ENCODE measurements at places on chromosomes 13 and 19.
A peak's percentile ranks its signal among the peaks of the same experiment; 100 is the strongest.

- DNase-seq = no peak
These were observed 15.4 kb upstream of the CCNP start for GRCh38 chr19:40241809-40242384.

- peak; percentile 18 for DNase-seq
These were observed 3.5 kb downstream of the LGALS7B start for GRCh38 chr19:38792250-38793111.

GRCh38 chr13:33494596-33495204 lies 209.1 kb upstream of the STARD13 start:
- DNase-seq = no peak

DNA sequence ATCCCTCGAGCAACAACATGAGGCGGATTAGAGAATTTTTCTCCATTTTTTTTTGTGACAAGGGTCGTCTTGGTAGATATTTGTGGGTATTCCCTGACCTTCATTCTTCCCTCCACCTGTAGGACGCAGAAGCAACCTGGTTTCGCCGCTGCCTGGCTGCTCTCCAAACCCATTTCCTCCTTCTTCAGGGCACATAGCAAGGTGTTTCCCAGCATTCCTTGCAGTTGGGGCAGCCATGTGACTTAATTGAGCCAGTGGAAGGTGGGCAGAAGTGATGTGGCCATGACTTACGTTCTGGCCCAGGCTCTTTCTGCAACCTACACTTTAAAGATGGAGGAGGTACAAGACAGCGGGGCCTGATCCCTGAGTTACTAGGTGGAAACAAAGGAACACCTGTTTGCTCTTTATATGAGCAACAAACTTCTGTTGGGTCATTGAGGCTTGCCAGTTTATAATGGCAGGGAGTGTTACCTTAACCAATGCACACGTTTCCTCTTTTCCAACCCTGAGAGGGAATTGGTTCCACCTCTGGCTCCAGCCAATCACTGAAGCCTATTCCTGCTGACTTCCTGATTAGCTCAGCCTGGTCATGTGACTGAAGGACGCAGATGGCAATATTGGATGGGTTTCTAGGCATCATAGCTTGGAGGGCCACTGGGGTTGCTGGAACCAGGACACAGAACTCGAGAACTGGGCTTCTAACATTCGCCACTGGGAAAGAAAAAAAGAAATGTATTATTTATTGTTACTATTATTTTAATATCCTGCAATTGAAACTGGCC lies 30.8 kb upstream of the ZNRF4 start:
- no peak for DNase-seq

DNA sequence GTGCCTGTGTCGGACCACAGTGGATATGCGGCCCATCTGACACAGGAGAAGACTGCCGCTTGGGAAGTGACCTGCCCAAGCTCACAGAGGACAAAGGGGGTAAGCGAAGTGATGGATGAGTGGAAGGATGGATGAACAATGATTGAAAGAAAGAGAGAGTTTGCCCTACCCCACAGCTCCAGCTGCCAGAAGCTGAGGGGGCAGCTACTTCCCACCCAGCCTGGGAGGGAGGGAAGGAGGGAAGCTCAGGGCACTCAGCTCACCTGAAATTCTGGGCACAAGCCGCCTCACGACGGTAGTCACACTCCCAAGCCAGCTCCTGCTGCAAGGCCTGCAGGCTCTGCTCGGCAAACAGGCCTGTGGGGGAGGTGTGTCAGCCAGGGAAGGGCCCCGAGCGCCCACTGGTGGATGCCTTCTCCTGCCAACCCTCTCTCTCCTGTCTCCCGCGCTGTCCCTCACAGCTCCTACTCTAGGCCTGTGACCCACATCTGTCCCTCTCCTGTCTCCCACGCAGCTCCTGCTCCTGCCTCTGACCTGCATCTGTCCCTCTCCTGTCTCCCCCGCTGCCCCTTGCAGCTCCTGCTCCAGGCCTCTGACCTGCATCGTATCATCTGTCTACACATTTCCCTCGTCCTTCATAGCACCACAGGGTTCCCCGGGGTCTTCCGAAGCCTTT lies 12.0 kb upstream of the NUMBL start:
- DNase-seq = no peak

DNA sequence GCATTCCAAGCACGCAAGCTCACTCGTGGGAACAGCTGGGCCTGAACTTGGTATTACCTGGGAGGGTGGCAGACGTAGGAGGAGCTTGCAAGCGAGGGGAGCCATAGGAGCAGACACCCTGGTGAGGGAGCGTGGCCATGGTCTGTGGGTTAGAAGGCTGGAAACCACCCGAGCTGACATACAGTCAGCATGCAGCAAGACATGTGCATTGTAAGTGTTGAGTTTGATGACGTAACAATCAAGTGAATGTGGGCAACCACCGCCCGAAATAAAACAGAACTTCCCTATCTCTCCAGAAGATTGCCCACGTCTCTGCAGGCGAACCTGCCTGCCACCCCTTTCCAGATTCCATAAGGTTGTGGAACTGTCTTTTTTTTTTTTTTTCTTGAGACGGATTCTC lies 26.8 kb downstream of the UBXN6 start:
- DNase-seq = no peak

DNA sequence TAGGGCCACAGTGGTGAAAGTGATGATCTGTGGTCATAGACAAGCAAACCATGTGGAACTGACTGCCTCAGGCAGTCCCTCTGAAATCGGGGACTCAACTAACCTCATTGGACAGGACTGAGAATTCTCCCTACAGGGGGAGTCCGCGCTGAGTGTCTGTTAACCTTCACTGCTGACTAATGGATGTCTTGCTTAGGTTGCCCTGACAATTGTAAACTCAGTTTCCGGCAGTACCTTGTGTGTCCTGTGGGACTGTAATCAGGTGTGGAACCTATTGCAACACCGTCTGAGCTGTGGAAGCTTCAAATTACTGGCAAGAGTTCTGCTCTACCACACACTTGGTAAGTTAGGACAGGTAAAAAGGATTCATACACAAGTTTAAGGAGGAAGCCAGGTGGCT lies 21.8 kb downstream of the ZNF77 start:
- no peak for DNase-seq

- DNase-seq = no peak
These were observed 10.0 kb upstream of the TLE2 start for GRCh38 chr19:3039125-3039524.

- DNase-seq = no peak
These were observed 304.9 kb downstream of the PCDH20 start for GRCh38 chr13:61110732-61111131.

DNA sequence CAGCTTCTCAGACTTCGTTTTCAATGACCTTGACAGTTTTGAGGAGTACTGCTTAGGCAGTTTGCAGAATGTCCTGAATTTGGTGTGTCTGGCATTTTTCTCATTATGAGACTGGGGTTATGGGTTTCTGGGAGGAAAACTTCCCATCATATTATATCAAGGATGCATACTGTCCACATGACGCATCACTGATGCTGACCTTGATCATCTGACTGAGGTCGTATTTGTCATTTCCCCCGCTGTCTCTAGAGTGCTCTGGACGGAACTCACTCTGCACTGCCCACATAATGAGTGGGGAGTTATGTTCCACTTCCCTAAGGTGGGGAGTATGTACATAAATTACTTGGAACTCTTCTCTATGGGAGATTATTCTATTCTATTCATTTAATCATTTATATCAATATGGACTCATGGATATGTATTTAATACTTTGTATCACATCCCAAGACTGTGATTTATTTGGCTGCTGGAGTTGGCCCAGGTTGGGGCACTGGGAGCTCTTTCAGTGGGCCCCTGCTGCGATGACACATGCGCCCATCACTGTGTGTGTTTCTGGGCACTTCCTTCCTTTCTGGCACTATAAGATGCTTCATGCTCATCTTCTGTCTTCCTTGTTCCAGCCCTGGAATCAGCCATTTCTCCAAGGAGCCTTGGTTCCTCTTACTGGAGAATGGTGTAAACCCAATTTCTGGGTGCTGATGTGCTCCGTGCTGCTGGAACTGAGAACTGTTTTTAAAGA lies 138.6 kb downstream of the MIPEP start:
- peak; percentile 39 for DNase-seq

- no peak for DNase-seq
These were observed 433.8 kb upstream of the ZNF507 start for GRCh38 chr19:31911577-31911976.

DNA sequence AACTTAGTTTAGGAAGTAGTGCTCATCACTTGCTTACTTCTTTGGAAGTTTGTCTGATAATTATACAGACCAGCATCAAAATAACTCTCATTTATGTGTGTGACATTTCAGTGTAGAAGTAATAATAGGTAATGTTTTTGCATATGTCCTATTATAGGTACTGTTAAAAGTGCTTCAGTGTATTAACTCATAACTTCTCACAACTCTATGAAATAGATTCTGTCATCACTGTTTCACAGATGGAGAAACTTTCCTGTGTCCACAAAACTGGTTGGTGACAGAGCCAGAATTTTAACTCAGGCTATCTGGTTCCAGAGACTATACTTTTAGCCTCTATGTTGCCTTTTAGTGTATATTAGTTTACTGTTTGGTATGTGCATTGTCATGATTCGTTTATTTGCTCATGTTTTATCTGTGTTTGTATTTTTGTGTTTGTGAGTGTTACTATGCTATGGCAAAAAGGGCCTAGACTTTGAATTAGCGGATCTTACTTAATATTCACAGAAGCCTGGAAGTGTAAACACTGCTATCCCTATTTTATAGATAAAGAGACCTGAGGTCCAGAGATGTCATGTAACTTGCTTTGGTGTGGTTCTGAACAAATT lies 12.7 kb downstream of the LPAR6 start:
- no peak for DNase-seq

DNA sequence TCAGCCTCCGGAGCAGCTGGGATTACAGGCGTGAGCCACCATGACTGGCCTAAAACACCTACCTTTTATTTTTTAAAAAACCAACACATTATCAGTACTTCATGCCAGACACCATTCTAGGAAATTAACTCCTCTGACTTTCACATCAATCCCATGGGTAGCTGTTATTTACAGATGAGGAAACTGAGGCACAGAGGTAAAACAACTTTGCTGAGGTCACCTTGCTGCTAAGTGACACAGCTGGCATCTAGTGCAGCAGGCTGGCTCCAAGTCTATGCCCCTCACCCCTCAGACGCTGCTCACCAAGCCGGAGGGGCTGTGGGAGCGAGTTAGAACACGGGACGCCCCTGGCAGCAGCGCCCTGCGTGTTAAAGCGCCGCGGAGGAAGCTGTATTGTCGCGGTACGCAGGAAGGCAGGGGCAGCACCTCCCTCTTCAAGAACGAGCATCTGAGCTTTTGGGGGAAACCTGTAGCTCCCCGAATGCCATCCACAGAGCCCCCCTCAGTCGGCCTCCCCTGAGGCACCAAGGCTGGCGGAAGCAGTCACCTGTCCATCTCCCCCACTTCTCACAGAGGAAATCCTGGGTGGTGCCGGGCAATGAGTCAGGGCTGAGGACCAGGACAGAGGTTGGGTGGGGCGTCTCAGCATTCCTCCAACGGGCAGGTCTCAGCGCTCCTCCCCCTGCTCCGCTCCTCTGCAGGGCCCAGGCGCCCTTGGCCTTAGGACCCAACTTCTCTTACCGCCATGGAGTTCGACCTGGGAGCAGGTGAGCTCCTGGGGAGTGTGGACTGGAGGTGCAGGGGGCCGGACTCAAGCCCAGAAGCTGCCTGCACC lies at the start of gene C19orf33:
Gene C19orf33, plus strand, starts transcription at position 735 of the 835 bp plus-strand sequence. Its CDS starts 11 bp downstream, at position 746.
- no peak for DNase-seq

DNA sequence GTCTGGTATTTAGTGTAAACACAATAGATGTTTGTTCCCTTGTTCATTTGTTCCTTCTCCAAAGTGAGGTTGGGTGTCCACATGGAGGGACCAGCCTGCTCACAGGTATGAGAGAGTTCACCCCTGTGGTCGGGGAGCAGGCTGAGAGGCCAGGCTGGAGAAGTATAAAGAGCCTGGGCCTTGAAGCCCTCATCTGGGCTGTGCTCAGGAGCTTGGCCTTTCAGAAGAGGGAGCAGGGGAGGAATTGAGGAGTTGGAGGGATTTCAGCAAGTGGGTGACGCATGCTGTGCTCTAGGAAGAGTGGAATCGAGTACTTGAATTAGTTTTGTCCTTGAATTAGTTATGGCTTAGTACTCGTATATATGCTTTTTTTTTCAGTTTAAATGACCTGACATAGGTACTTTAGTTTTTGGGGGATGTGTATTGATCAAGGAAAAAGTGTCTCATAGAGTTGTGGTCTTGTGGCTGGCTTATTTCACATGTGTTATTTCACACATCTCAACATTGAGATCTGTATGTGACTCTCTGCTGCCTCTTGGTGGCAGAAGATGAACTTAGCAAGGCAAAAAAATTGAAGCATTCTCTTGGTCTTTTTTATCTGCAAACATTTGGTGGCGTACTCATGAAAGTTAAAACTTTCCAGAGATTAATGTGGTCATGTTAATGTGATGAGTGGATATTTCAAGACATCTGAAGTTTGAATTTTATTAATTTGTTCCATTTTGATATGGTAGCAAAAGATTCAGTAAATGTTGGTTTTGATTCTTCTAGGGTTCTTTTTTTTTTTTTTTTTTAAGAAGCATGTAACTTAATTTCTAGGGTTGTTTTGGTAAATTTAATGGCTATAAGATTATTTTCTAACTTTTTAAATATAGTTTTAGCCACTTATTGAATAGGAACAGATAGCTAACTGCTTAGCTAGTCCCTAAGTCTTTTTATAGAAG lies 54.3 kb downstream of the SLAIN1 start:
- DNase-seq = peak; percentile 68

- DNase-seq = no peak
These were observed 8.8 kb downstream of the GPC6 start for GRCh38 chr13:93235258-93236015.

DNA sequence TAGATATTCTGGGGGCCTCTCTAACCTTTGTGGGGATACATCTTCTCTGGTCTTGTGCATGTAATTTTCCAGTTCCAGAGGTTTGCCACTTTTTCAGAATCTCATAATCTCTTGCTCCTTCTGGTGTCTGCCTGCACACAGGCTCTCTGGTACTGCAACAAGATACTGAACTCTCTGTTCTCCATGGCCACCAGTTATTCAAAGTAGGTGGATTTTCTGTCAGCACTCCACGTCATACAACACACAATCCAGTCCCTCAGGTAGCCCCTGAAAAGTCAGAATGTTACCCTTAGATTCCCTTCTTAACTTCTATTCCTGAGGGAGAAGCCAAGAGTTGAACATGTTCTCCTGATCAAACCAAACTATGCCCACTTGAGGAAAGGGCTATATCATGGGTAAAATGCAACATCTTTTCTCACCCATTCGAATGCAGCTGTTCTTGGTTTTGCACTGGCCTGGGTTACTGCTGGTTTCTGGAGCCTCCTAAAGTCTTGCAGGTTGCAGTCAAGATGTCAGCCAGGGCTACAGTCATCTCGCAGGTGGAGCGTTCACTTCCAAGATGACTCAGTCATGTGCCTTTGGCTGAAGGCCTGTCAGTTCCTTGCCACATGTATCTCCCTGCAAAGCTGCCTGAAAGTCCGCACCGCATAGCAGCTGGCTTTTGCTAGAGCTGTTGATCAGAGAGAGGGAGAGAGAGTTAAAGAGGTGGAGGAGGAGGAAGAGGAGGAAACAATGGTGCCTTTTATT lies 57.7 kb upstream of the TUBA3C start:
- DNase-seq = no peak

GRCh38 chr19:1585243-1585580 lies 7.5 kb downstream of the MBD3 start:
- no peak for DNase-seq

- no peak for DNase-seq
These were observed 3.8 kb upstream of the KLC3 start for GRCh38 chr19:45336696-45337251.

- no peak for DNase-seq
These were observed 10.3 kb upstream of the C5AR2 start for GRCh38 chr19:47321630-47322029.

GRCh38 chr19:13841962-13842290 lies 35.0 kb upstream of the NANOS3 start:
- no peak for DNase-seq
